ENCODE measurements at places on chromosomes 1 and 21.

GRCh38 chr21:45847870-45848269 lies 133.7 kb upstream of the COL6A1 start:
- no peak for DNase-seq

DNA sequence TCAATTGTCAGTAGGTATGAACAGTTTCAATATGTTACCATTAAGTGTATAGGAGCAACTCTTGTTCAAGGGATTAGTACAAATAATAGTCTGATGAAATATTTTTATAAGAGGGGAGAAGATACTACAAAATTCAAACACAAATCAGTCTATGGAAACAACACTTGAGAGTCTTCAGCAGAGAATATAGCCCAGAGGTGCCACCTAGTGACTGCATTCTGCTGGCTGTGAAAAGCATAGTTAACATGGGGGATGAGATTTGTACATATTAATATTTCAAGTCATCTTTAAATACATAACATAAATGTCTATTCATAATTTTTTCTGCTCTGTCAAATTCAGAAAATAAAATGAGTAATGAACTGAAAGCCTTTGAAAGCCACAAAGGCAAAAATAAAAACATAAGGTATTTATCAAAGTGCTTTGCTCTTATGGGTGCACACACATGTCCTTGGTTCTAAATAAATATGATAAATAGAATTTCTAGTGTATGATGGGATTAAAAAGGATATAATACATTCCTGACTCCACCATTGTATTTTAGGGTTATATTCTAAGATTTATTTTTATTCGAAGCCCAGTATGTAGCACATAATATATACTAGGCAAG lies 440.9 kb upstream of the ZRANB2 start:
- peak; percentile 18 for DNase-seq

DNA sequence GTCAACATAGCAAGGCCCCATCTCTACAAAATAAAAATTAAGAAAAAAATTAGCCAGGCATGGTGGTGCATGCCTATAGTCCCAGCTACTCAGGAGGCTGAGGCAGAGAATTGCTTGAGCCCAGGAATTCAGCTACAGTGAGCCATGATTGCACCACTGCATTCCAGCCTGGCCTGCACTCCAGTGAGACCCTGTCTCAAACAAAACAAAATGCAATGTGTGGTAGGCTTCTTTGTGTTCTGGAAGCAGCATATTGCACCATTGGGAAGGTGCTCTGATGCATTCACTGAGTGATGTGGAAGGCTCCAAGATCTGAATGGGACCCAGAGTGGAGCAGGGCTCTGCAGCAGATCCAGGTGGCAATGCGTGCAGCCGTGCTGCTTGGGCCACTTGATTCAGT lies 99.6 kb upstream of the COG2 start:
- DNase-seq: no peak

GRCh38 chr1:115165776-115166175 lies 76.5 kb upstream of the TSPAN2 start:
- DNase-seq: no peak

DNA sequence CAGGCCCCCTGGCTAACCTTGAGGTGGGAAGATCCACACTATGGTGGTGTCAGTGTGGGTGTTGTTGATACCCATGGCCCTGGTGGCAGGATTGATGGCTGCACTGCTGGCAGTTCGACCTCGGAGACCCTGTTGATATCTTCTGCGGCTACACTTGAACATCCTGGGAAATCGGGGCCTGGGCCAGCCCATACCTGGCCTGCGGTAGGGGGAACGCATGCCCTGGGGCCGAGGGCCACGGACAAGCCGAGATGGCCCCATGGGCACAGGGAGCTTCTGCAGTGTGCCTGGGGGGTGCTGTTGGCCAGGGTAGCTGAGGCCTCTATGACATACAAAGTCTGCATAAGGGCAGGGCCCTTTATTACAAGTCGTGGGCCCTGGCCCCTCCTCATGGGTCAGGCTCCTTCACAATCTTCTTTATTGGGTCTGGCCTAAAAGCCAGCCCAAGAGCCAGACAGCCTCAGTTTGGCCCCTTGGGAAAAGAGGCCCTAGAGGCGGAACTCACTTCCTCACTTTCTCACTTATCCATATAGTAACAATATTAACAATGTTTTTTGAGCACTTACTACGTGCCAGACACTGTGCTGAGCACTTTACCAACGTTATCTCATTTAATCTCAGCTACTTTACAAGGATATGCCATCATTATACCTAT lies at the start of gene P3R3URF:
TSS of gene P3R3URF (minus strand) at position 278 of the 655 bp plus-strand sequence. CDS start at position 261, 17 bp downstream.
- DNase-seq: no peak

Data from activated CD4-positive, alpha-beta T cell treated with anti-CD3 and anti-CD28 coated beads, Interleukin-2, Interleukin-6, amounts not matched to agents 100 ng/mL and 50 ng/mL, durations not matched to agents 16 hours and 8 hours (primary cell).